ENCODE measurements at places on chromosomes 11 and 22. TPM values are rescaled to one million over a fixed set of nuclear protein-coding genes. Genes with fewer than 3 reads are reported as not detected.

GRCh38 chr11:34749666-34750659 lies 129.1 kb downstream of the EHF start:
- no peaks in the 10 kb centered on the region for H3K36me3 ChIP-seq
- H3K4me1 ChIP-seq = peaks cover 7% of the 10 kb centered on the region
- DNase-seq = no peak
- no peaks in the 10 kb centered on the region for H3K27me3 ChIP-seq
- no peak overlapping the region for H3K4me3 ChIP-seq

The CD3D gene
- polyA plus RNA-seq = not detected

GRCh38 chr11:35141571-35141971 lies 2.6 kb downstream of the CD44 start:
- H3K4me3 ChIP-seq = no peak overlapping the region
- DNase-seq = no peak
- H3K4me1 ChIP-seq = peaks cover 27% of the 10 kb centered on the region
- H3K27ac ChIP-seq = no peak overlapping the region

GRCh38 chr11:77136074-77136473 lies 8.0 kb downstream of the MYO7A start:
- H3K4me1 ChIP-seq = peaks cover 14% of the 10 kb centered on the region
- H3K4me3 ChIP-seq = no peak overlapping the region
- no peak overlapping the region for H3K27ac ChIP-seq
- peaks cover 26% of the 10 kb centered on the region for H3K27me3 ChIP-seq

DNA sequence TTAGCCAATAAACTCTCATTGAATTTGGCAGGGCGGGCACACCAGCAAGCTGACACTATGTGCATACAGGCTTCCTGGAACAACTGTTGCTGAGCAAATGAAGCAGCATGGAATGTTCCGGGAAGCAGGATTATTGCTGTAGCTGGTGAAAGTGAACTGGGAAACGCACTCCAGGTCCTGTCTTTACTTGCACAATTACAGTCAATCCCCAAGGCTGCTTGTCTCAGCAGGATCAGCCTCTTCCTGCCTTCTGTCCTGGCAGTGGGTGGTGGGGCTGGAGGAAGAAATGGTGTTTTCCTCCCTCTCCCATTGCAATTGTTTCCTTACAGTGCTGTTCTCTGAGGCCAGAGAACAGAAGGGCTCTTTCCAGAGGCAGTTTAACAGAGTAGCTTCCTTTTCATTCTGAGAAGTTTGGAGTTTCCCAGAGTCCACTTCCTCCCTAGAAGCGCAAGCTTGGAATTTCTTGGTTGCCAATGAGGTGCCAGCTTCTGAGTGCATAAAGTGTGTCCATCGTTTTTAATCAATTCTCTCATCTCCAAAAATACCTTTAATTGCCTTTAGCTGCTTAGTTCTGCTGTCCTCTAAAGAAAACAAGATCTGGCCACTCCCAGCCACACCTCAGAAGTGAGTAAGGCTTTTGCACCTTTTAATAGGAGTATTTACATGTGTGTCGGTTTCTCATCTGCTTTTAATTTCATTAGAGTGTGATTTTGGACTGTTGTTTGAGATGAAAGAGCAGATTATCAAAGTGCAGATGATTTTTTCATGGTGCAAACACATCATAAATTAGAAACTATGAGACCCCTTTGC lies 19.9 kb downstream of the CD44 start:
- no peaks in the 10 kb centered on the region for H3K27me3 ChIP-seq
- H3K4me1 ChIP-seq = peaks cover 11% of the 10 kb centered on the region
- H3K36me3 ChIP-seq = no peaks in the 10 kb centered on the region
- H3K4me3 ChIP-seq = no peak overlapping the region
- DNase-seq = peak; percentile 54

DNA sequence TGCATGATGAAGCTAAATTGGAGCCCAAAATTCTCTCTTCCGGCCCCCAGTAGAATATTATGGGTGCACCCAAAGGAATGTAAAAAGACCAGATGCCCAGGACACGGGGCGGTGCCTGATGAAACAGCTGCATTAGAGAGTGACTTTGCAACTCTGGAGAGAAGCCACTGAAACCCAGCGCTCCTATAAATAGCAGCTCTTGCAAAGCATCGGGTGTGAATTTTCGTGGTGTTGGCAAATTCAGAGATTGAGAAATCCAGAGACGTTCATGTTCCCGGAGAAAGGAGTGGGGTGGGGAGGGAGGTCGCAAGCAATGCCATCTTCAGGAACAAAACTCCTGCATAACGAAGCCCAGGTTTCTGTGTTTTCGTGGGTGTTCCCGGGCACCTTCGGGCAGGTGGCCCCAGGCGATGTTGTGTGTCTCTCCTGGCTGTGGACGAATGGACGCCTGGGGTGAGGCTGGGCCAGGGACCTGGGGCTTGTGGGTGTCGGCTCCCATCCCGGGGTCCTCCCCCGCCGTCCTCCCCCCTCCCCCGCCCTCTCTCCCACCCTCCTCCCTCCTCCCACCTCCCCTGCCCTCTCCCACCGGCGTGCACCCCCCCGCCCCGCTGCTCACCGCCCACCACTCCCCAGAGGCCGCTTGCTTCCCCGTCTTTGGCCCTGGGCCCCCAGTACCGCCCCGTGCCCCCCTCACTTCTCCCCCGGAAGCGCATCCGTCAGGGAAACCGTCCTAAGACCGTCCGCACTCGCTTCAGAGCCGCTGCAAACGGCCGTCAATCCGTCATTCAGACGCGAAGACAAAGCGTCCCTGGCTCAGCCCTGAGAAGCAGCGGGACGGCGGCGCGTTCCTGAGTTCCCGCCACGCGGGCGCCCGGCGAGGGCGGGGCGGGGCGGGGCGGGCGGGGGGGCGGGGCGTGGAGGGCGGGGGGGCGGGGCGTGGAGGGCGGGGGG lies 26.7 kb upstream of the TOLLIP start:
- no peaks in the 10 kb centered on the region for H3K27me3 ChIP-seq
- peak overlapping the region; percentile 44 for H3K4me3 ChIP-seq
- H3K36me3 ChIP-seq = peaks cover 6% of the 10 kb centered on the region

The FAM111B gene
- polyA plus RNA-seq = 3.3 TPM

The CYTH4 gene
- 5.8 TPM for polyA plus RNA-seq

- H3K4me3 ChIP-seq = no peak overlapping the region
- H3K27ac ChIP-seq = no peak overlapping the region
- DNase-seq = no peak
- no peaks in the 10 kb centered on the region for H3K27me3 ChIP-seq
Measured at GRCh38 chr22:31695423-31695822, 33.4 kb upstream of the PISD start.

DNA sequence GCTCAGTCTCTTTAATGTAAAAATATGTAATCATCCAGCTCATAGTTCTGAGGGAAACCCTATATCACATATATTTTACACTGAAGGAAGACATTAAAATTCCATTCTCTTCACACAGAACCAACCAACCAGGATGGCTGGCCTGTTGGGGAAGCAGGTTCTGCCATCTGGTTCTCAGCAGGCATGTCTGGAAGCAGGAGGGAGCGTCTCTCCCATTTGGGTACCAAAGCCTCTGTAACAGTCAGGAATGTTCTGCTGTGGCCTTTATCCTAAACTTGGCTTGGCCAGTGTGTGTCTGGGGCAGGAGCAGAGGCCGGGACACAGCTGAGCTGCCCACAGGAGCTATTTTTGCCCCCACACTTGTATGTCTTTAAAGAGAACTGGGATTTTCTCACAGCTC lies 29.2 kb downstream of the SGSM3 start:
- peaks cover 9% of the 10 kb centered on the region for H3K4me1 ChIP-seq
- H3K27ac ChIP-seq = no peak overlapping the region
- peaks cover 29% of the 10 kb centered on the region for H3K36me3 ChIP-seq
- no peak for DNase-seq
- no peak overlapping the region for H3K4me3 ChIP-seq

The KCNC1 gene
- polyA plus RNA-seq = 42.7 TPM

DNA sequence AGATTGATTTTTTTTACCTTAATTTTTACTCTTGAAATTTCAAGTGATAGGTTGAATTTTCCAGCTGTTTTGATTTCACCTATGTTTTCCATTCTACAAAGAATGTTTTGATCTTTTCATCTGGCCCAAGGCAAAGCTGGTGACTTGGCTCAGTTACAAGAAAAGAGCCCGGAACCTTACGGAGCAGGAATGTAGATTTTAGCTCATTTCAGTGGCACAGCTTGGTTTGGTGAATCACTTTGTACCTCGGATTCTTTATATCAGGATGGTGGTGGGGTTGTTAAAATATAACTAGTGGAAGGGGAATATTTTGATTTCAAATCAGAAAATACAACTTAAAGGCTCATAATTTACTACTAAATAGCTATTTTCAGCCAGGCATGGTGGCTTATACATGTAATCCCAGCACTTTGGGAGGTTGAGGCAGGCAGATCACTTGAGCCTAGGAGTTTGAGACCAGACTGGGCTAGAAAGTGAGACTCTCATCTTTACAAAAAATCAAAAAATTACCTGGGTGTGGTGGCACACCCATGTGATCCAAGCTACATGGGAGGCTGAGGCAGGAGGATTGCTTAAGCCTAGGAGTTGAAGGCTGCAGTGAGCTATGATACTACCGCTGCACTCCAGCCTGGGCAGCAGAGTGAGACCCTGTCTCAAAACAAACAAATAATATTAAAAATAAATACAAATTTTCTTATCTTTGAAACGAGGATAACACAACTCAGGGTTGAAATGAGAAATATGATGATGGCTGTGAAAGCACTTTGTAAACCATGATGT lies 9.4 kb upstream of the GRIK4 start:
- DNase-seq = no peak
- H3K4me3 ChIP-seq = no peak overlapping the region
- no peaks in the 10 kb centered on the region for H3K36me3 ChIP-seq
- no peaks in the 10 kb centered on the region for H3K27me3 ChIP-seq

The MOV10L1 gene
- 4.9 TPM for polyA plus RNA-seq

DNA sequence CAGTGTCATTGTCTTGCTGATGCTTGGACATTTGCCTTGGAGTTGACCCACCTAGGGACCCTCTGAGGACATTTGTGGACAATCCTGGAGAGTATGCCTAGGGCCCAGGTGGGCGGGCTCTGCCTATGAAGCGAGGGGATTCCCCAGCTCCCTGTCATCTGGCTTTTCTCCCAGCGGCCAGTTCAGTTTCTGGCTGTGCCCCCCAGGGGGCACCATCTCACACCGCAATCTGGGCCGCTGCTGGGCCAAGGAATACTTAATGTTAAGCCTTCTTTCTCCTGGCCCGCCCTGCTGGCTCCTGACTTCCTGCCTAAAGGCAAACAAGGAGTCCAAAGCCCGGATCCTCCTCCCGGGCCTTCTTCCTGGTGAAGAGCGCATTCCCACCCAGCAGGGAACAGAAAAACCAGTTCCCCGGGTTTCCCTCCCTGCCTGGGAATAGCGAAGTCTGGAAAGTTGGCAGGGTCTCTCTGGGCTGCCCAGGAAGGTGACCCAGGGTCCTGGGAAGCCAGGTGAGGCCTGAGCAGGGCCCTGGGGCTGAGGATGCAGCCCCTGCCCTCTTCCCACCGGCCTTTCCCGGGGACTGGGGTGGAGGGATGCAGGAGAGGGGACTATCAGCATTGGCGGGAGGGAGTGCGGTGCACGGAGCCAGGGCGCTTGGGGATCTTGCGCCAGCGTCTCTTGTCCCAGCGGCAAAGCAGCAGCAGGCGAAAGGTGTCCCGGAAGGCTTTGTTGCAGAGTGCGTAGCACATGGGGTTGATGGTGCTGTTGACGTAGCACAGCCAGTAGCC lies 11.9 kb downstream of the CHRM1 start:
- H3K4me3 ChIP-seq = no peak overlapping the region
- peaks cover 35% of the 10 kb centered on the region for H3K4me1 ChIP-seq
- peak overlapping the region; percentile 78 for H3K27ac ChIP-seq
- H3K36me3 ChIP-seq = peaks cover 11% of the 10 kb centered on the region
- DNase-seq = no peak
- no peaks in the 10 kb centered on the region for H3K27me3 ChIP-seq

DNA sequence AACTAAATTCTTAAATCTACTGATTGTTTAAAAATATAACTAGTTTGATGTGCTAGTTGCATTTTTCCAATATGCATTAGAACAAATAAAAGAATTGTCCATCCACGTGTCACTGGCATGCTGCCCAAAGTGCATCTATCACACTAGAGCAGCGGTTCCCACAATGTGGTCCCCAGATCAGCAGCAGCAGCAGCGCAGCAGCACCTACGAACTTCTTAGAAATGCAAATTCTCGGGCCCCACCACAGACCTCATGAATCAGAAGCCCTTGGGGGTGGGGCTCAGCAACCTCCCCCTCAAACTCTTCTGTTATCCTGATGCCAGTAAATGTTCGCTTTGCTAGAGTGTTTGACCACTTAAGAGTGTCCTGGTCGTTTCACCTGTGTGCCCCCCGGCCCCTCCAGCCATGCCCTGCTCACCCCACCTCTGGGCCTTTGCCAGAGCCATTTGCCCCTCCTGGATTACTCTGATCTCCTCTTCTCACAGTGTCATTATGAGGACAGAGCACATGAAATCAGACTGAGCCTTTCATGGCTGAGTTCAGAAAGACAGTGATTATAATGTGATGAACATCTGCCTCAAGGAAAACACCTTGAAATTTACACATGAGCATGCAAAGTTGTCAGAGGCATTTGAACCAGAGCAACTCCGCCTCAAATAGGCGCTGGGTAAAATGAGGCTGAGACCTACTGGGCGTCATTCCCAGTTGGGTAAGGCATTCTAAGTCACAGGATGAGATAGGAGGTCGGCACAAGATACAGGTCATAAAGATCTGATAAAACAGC lies 12.6 kb upstream of the VSIG10L2 start:
- no peaks in the 10 kb centered on the region for H3K36me3 ChIP-seq
- H3K27ac ChIP-seq = no peak overlapping the region
- no peak overlapping the region for H3K4me3 ChIP-seq
- H3K27me3 ChIP-seq = no peaks in the 10 kb centered on the region
- no peaks in the 10 kb centered on the region for H3K4me1 ChIP-seq
- DNase-seq = no peak

The ABCC8 gene
- 24.1 TPM for polyA plus RNA-seq

The INS gene
- polyA plus RNA-seq = not detected

DNA sequence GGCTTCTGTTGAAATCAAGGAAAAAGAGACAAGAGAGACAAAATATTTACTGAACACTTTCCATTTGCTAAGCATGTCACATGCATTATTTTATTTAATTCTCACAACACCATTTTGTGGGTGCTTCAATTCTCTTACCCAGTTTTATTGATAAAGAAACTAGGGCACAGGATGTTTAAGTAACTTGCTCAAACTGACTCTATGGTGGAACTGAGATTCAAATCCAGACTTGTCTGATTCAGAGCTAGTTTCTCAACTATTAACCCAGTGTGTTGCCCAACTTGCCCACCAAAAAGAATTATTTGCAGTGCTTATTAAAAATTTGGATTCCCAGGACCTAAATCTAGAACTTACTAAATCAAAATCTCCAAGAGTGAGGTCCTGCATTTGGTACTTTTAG lies 21.5 kb upstream of the MSANTD4 start:
- no peak overlapping the region for H3K4me3 ChIP-seq
- DNase-seq = no peak
- H3K27ac ChIP-seq = no peak overlapping the region
- no peaks in the 10 kb centered on the region for H3K36me3 ChIP-seq
- no peaks in the 10 kb centered on the region for H3K27me3 ChIP-seq

The OR2AG1 gene
- polyA plus RNA-seq = 0.05 TPM

Measured in spinal cord (tissue), 10 donors.